ENCODE measurements at places on chromosomes 2 and 18.

DNA sequence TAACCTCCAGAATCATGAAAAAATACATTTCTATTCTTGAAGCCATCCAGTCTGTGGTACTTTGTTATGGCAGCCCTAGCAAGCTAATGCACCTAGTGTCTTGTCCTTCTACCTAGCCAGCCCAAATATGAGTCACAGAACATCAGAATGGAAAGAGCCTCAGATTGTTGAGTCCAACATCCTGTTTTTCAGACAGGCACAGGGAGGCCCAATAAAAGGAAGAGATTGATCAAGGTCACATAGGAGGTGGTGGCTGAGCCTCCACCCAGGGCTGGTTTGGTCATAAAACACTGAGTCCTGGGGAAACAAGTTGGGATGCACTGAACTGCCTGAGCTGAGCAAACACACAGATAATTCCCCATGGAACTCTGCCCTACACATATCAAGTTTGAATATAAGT lies 195.5 kb downstream of the TTC32 start:
- no peak for DNase-seq

DNA sequence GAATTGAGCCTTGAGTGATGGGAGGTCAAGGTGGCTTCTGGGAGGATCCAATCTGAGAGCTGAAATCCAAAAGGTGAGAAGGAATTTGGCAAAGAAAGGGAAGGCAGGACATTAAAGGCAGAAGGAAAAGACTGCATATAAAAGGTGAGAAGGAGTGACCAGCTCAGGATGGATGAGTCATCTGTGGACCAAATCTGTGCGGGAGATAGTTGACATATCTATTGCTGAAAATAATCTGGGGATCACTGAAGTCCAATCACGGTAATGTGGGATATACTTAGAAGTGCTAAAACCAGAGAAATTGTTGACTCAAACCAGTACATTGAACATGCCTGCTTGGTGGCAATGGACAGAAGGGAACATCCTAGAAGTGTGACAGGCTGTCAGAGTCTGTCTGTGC lies 8.0 kb upstream of the PTPN4 start:
- no peak for DNase-seq

DNA sequence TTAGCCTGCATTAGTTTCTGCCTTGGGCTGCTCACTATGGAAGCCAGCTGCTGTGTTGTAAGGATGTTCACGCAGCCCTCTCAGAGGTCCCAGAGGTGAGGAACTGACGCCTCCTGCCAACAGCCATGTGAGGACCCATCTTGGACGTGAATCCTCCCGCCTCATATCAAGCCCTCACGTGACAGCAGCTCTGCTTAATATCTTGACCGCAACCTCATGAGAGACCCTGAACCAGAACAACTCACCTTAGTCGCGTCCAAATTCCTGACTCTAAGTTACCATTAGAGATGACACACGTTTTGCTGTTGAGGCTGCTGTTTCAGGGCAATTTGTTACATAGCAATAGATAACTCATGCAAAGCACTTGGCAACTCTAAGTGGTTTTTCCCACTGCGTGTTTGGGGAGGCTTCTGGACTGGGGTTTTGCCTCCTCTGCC lies 97.7 kb downstream of the TMEM17 start:
- no peak for DNase-seq

- DNase-seq: no peak
Observed at GRCh38 chr2:30178618-30179434, 32.0 kb downstream of the YPEL5 start.

- DNase-seq: no peak
Observed at GRCh38 chr2:9310798-9311197, 104.2 kb downstream of the ASAP2 start.

DNA sequence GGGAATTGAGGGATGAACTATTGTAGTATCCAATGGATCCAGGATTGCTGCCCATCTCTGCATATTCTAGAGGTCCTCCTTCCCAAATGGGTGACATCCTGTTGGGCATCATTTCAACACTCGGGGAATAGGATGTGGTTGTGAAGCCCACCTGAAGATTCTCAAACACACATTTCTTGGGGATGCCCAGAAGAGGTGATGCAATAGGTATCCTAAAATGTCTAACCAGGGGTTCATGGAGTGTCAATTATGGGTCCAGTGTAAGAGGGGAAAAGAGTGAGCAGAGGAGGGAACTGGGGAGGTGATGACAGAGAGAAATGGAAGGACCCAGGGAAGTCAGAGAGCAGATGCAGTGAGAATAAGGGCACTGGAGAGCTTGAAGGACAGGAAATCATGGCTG lies 52.1 kb downstream of the POLE4 start:
- no peak for DNase-seq

DNA sequence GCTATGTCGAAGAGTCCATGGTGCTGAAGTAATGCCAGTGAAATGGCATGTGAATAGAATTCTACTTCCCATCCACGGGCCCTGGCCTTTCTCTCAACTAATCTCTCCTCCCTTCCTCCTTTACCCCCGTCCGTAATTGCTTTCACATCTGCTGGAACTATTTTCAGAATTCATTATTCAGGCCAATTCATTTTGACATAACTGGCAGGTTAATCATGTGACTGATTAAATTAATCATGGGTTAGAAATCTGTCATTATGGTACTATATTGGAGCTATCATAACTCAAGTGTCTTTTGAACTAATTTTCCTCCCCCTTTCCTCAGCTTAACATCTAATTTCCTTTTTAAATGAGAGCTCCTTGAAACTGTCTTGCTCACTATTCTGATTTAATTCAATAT lies 66.9 kb downstream of the ZDBF2 start:
- DNase-seq: no peak

GRCh38 chr2:240932001-240932723 lies 26.0 kb downstream of the CROCC2 start:
- no peak for DNase-seq

GRCh38 chr2:26298638-26299393 lies 47.1 kb upstream of the SELENOI start:
- no peak for DNase-seq

DNA sequence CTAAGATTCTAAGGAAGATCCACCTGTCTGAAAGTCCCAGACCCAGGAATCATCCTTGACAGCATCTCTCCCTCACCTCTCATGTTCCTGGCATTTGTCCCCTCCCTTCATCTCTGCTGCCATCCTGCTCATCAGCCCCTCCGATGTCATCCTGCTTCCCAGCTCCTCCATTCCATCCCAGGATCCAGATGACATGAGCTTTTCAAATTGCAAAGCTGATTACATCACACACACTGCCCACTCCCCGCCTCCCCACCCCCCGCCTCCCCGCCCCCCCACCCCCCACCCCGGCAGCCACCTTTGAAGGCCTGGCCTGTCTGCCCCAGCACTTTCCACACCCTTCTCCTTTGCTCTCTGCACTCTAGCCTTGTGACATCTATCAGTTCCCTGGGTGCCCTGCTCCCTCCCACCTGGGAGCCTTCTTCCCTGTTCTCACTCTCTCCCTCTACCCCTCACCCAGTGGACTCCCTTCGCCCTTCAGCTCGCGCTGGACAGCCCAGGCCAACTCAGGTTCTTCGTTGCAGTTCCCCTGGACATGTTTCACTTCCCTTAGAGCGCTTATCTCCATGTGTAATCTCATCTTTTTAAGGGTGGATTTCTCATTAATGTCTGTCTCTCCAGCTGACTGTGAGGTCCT lies 61.6 kb downstream of the DNMT3A start:
- DNase-seq: no peak

- DNase-seq: no peak
Observed at GRCh38 chr2:1569879-1570450, 156.7 kb downstream of the TPO start.

GRCh38 chr2:226057914-226058313 lies 658.4 kb downstream of the NYAP2 start:
- DNase-seq: no peak

DNA sequence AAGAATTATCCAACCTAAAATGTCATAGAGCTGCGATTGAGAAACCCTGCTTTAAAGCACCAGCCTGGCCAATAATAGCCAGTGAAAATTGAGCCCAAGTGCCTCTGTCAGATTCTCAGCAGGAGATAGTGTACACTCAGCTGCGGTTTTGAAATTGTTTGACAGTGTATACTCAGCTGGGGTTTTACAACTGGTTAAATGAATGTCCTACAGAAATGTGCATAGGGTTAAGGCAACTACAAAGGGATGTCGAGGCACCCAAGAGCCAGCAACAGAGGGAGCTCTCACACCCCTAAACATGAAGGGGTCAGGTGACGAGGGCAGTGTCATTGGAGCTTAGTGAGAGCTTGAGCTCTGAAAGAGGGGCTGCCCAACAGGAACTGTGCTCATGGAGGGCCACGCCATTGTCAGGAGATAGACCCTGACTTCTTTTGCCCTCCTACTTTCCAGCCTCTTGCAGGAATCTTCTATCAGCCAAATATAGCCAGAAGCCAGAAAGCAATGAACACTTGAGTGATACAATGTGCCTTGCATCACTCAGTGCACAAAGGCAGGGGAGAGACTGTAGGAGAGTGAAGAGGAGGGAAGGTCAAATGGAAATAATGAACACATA lies 15.1 kb downstream of the ACTG2 start:
- DNase-seq: peak; percentile 21

DNA sequence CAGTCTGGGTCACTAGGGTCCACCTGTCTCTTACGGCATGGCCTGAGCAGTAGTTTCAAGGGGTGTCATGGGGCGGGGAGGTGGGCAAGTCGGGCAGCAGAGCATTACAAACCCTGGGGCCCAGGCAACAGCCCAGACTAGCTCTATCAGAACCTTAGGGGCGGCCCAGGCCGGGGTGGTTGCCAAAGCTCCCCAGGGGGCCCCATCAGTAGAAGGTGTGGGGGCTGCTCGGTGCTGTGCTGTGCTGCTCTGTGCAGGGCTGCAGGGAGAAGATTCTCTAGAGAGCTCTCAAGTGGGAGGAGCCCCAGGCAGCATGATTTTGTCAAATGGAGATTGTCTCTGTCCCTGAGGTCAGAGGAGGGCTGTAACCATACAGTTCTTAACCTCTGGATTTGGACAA lies 36.4 kb upstream of the SLC14A1 start:
- DNase-seq: no peak

DNA sequence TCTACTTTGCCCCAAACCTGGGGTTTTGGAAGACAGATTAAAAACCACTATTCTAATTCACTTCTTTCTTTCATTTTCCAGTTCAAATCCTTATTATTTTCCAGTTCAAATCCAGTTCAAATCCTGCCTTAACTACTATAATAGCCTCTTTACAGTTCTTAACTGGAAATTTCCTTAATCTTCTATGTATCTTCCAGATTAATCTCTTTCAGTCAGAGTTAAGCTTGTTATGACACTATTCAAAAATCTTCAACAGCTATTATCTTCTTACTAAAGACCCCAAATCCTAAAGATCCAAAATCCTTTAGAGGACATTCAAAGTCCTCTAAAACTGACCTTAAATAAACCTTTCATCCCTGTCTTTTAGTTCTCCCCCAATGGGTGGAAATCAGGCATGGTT lies 30.1 kb downstream of the EIF2AK3 start:
- DNase-seq: no peak

- no peak for DNase-seq
Observed at GRCh38 chr2:72917877-72918553, 696 bp downstream of the EMX1 start.
